T-cell (primary cell): ENCODE measurements at places on chromosomes 7 and 10.

DNA sequence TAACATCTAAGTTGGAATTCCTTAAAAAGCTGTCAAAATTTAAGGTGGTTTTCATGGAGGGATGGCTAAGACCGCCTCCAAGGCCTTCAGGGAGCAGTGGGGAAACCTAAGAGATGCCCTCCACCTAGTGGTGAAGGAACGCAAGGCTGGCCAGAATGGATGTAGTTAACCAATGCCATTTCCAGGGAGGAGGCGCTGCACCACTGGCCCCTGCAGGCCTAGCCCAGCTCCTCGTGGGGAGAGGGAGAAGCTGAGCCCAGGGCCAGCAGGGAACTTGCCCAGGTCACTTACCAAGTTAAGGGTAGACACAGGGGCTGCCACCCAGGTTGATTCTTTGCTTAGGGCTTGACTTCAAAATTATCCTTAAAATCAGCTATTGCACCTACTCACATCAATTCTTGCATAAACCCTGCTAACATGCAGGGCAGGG lies 32.0 kb downstream of the FIGNL1 start:
- peak; percentile 28 for DNase-seq

- no peak for DNase-seq
These were observed 70.2 kb upstream of the ITGA8 start for GRCh38 chr10:15789793-15790525.

GRCh38 chr10:110462166-110463095 lies 35.3 kb upstream of the DUSP5 start:
- DNase-seq: no peak

- DNase-seq: no peak
These were observed 612.9 kb downstream of the SORCS1 start for GRCh38 chr10:106551501-106552062.

DNA sequence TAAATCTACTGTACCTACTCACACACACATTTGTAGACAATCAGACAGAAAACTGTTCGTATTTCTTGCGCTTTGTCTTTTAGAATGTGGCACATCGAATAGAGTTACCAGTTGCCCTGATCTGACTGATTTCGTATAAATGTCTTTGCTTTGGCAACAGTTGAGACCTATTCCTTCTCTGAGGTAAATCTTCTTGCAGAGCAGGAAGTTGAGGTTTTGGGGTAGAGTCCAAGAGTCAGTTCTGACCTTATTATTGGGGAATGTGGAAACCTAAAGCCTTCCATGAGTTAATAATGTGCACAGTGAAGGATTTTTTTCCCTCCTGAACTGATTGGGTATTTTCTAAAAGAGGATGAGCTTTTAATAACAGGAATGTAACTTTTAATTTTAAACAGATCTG lies 135.3 kb downstream of the KIAA1217 start:
- no peak for DNase-seq

GRCh38 chr7:152884321-152884720 lies 124.8 kb downstream of the ACTR3B start:
- no peak for DNase-seq

DNA sequence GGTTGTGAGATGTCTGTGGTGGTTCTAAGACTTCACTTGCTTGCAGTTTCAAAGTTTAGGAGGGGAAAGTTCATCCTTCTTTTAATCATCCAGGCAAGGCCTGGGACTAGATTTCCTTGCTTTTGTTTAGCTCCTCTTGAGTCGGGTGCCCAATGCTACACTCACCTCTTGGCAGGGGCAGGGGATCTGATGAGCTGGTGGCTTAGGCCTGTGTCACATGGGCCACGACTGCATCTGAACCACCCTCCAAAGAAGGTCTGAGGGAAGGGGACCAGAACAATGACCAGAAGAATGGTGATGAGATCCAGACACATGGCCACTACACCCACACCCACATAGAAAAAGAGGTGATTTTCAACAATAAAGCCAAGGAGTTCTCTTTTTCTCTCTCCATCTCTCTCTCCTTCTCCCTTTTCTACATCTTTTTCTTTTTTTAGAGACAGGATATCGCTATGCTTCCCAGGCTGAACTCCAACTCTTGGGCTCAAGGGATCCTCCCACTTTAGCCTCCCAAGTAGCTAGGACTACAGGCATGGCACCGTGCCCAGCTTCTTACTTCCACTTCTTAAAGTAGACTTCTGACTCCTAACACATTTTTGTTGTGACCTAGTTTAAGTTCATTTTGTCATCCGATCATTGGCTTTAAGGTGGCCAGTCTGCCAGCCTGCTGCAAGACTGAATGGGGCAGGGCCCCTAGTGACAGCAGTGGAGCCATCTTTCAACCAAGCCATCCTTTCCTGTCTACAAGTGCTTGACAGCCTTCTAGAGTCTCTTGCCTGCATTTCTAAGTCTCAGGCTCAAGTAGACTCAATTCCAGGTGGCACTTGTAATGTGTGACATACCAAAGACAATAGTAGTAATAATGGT lies 350.9 kb downstream of the RNLS start:
- DNase-seq: no peak

DNA sequence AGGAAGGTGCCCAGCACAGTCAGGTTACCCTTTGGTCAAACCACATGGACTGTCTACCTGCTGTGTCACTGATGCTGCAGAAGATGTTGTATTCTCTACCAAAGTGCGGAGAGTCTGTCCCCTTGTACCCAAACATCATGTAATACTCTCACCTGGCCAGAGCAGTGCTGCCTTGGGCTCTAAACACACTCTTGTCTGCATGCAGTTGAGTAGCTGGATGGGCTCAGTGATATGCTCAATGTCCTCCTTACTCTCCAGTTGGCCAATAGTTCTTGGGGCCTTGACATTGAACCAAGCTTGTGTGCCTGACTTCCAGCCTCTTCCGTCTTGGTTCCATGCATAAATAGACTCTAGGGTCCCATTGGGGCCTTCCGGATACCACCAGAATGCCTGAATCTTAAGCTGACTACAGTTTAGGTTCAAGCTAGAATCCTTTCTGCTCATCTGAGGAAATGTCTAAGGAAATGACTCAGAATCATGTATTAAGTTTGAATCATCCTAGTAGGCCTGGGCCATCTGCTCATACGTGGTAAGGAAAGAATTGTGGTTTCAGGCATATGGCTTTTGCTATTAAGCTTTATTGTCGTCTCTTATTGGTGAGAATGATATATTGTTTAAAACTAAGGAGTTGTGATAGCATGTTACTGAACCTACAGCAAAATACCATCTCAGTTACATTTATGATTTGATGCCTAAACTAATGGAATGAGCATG lies 118.0 kb downstream of the OTUD1 start:
- DNase-seq: no peak

GRCh38 chr7:130758429-130759056 lies 24.5 kb upstream of the KLF14 start:
- DNase-seq: no peak

- no peak for DNase-seq
These were observed 734 bp downstream of the CHST3 start for GRCh38 chr10:71964743-71965515.

DNA sequence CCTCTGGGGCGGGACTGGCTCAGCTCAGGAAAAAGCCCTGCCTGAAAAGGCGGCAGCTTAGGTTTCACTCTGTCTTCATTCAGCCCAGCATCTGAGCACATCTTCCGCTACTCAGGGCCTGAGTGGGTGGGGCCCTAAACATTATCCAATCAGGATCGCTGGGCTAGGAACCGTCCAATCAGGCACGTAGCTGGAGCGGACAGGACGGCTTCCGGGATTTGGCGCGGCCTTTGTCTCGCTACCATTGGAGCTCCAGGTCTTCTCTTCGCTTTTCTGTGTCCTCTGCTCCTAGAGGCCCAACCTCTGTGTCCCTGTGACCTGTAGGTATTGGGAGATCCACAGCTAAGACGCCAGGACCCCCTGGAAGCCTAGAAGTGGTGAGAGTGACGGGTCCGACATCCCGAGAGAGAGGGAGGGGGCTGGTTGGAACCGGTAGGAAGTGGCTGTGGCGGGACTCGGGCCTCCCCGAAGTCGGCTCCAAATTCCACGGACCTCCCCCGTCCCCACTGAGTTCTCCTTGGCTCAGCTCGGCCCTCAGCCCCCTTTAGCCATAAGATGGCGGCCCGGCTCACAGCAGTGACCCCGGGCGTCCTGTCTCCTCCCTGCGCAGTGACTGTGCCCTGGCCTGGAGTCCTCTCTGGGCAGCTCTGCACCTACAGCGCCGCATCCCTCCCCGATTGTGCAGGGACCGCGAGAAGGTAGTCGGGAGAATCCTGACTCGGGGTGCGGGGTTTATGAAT lies 99.1 kb downstream of the ZNF680 start:
- DNase-seq: peak; percentile 28

DNA sequence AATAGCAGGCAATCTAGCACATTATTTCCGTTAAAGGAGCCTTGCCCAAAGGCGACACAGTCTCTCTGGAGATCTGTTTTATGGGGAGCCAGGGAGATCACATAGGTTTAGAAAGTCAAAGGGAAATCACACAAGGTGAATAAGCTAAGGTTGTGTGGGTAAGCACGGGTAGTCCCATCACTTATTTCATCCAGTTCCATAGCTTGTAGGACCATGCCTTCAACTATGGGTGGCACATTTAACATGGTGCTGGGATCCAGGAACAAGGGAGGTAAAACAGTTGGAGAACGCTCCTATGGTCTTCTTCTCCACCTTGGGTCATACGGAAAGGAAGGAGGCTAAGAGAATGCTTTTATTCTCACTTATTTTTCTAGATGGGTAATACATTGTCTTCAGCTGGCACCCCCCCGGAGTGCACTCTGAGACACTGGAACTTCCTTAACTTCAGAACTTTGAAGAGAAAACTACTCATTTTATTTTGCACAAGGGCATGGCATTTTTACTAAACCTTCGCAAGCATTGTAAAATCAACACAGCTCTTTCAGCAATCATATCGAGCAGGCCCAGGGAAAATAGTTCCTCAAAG lies 435.4 kb downstream of the KIF20B start:
- DNase-seq: no peak

DNA sequence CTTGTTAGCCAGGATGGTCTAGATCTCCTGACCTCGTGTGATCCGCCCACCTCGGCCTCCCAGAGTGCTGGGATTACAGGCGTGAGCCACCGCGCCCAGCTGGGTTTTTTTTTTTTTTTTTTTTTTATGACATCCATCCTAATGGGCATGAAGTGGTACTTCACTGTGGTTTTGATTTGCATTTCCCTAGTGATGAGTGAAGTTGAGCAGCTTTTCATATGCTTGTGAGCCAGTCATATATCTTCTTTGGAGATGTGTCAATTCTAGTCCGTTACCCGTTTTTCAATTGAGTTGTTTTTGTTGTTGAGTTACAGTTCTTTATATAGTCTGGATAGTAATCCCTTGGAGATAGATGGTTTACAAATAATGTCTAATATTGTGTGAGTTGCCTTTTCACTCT lies 127.7 kb downstream of the SMURF1 start:
- no peak for DNase-seq

DNA sequence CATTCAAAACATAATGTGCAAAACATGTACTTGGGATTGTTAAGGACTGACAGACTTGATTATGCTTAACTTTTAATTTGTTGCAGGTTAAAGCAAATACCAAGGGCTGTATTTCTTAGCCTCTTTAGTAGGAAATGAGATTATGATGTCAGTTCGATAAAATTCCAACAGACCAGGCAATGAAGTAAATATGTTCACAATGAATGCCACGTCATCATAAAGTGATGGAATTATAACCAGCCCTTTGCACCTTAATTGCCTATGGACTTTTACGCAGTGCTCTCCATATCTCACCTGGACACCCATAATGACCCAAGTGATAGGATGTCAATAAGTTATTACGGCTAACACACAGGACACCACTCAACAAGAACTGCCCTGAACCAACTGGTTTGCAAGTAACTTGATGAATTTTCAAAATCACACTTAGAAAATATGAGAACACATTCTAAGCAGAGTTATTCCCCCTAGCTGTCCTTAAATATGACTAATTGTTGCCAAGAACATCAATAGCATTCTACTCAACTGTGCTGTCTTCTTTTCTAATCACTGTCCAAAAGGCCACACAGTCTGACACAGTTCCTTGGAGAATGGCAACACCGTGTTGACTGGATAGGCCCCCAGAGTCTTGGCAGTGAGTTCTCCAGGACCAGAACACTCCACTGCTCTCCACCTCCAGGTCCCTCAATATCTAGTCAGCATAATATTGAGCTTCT lies 115.0 kb downstream of the CHCHD3 start:
- DNase-seq: no peak

DNA sequence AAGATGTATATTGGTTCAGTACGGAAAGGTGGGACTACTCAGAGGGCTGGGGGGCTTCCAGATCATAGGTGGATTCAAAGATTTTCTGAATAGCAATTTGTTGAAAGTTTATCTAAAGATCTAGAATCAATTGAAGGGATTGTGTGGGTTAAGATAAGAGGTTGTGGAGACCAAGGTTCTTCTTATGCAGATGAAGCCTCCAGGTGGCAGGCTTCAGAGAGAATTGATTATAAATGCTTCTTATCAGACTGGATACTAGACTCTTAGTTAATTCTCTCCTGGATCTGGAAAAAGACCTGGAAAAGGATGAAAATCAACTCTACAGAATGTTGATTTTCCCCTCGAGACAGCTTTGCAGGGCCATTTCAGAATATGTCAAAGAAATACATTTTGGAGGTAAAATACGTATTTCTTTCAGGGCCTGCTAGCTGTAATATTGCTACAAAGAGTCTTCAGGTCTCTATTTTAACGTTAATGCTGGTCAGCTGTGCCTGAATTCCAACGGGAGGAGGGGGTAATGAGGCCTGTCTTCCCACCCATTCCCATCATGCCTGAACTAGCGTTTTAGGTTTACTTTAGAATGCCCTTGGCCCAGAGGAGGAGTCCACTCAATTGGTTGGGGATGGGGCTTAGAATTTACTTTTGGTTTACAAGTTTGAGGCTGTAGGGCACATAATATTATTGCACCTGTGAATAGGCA lies 12.8 kb upstream of the GPR15LG start:
- DNase-seq: no peak

GRCh38 chr10:7853226-7853842 lies 35.0 kb downstream of the TAF3 start:
- no peak for DNase-seq

GRCh38 chr10:28077889-28078288 lies 79.0 kb upstream of the ODAD2 start:
- no peak for DNase-seq

- DNase-seq: no peak
These were observed 1094.0 kb upstream of the LRRN3 start for GRCh38 chr7:109996927-109997326.

- no peak for DNase-seq
These were observed 329.0 kb downstream of the RNLS start for GRCh38 chr10:88254091-88254490.

DNA sequence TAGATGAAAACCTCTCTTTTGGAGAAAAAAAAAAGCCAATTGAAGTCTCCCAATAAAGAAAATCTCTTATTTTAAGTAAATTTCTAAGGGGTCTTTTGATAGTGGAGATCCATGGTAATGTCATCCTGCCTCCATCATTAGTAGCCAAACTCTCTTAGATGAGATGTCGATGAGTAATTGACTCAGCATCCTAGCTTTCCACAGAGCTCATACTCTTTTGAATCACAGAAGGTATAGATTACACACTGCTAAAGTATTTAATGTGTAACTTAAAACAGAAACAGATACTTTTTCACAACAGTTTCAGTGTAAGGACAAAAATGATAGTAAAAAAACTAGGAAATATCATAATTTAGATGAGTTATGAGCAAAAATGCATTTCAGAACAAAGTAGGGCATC lies 19.4 kb downstream of the MAGI2 start:
- DNase-seq: no peak

- DNase-seq: no peak
These were observed 33.4 kb upstream of the AFAP1L2 start for GRCh38 chr10:114437473-114438292.
